Epithelial cell of prostate (primary cell): ENCODE measurements at places on chromosomes 1 and 21.

DNA sequence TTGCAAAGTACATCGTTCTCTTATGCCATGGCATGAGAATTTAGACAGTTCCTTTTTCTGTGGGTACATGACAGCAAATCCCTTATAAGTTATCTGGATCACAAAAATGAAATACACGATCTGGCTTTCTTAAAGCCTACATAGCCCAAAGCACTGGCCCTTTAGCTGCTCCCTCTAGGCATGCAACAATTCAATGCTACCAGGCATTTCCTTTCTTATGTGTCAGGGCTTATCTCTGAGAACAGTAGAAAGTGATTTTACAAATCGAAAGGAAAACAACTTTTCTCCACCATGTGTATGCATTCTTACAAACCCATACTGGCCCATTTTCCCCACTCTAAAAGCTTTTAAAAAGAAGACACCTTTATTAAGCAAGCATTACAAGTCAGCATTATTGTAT, 139.7 kb downstream of the GRIK1 start:
- no peak for DNase-seq

GRCh38 chr1:30506291-30507015, 216.9 kb downstream of the MATN1 start:
- no peak for DNase-seq

GRCh38 chr1:240424740-240425464, 187.1 kb downstream of the GREM2 start:
- no peak for DNase-seq

- DNase-seq: no peak
Measured at GRCh38 chr1:209516771-209517680, 66.5 kb upstream of the CAMK1G start.

GRCh38 chr1:32014199-32014947, 705 bp downstream of the KHDRBS1 start:
- DNase-seq: no peak

- no peak for DNase-seq
Measured at GRCh38 chr1:167486090-167486824, 32.1 kb downstream of the CD247 start.

DNA sequence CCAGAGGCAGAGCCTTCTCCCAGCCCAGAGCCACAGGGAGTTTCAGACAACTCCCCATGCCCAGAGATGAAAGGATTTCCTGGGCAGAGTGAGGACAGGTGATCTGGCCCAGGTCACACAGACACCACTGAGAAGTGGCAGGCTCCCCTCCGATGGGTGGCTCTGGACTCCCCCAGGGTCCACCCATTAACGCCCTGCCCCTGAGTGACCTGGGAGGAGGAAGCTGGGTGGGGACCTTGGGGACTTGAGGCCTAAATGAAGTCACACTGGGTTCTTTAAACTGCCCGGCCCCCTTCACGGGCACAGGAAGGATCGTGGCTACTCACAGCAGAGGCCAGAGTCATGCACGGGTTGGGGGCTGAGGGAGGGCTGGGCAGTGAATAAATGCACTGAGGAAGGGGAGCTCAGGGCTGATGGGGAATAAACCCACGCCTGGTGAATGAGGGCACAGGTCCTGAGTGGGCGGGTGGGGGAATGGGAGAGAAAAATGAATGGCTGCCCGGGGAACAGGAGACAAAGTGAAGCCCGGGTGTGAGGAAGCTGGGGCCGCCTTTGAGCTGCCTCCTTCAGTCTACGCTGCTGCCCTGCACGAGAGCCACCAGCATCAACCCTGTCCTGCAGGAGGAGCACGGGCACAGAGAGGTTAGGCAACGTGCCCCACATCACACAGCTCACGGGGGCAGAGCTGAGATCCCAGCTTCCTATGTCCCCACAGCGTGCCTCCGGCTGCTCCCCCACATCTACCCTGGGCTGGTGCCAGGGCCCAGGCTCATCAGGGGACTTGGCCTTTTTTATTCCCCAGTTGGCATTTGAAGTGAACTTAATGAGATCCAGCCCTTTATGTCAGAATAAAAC, 404.3 kb downstream of the MATN1 start:
- DNase-seq: no peak
